ENCODE measurements at places on chromosomes 12 and 14.

DNA sequence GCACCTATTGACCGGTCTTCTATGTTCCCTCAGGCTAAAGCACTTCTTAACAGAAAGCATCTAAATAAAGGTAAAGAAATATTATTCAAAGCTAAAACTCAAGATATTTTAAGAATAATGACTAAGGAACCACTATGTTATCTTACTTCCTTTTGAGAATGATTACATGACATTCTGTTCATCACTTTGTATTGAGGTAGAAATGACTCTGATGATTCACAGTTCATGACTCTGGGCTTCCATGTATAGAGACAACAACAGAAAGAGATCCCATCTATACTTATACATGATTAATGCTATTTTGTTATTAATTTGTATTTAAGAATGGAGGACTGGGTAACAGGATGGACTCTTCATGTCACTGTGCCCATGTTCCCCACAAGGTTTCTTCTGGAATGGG lies 218.3 kb upstream of the OR4E1 start:
- DNase-seq: no peak

DNA sequence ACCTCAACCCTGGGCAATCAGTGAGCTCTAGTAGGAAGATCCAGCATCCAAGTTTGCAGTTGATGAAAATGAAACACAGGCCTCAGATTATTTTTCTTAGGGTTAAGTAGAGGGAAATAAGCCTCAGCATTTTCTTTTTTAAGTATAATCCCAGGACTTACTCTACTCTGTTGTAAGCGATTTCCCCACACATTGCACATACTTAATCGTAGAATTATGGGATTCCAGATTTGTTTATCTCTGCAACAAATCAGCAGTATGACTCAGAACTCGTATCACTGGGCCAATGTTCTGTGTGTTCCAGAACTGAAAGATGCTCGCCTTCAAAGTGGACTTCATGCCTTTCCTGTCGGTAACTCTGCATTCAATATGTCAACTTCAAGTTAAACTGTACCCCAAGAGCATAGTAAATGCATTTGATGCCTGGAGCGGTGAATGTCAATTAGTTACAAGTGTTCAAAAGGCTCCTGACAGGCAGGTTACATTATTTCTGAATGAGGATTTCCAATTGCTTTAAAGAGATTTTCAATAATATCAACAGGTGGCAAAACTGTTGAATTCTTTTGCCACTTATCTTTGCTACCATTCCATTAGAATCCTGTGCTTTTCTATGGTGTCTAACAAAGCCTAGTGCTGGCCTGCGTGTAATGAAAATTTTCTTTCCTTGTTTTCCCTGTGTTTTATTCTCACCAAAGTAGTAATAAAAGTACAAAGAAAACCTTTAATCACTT lies 323.8 kb upstream of the SYT1 start:
- DNase-seq: no peak

DNA sequence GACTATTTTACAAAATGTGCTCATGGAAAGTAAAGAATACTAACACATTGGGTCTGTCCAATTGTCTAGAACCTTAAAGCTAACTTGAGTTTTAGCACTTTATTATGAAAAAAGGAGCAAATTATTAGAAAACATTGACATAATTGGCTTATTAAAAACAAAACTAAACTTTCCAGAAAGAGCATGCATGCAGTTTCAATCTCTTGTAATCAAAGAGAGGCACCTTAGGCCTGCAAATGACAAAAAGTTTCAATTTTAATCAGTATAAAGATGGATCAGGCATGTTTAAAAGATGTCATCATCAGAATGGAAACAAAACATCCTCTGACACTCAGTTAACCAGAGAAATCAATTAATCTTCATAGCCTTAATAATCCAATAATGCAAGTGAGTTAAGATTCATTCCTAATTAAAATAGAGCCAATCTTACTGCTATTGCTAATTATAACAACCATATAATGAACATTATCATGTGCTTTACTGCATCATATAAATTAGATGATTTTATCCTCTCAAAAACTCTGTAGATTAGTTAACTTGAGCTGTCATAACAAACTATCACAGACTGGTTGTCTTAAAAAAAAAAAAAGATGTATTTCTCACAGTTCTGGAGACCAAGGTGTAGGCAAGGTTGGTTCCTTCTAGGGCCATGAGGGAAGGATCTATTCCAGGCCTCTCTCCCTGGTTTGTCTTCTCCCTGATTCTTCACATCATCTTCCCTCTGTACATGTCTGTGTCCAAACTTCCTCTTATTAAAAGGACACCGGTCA lies 131.4 kb downstream of the RPAP3 start:
- no peak for DNase-seq

GRCh38 chr12:8572507-8572906 lies 31.8 kb upstream of the CLEC4E start:
- no peak for DNase-seq

GRCh38 chr12:119354172-119354571 lies 19.6 kb downstream of the CCDC60 start:
- no peak for DNase-seq

GRCh38 chr12:108568338-108569154 lies 6.2 kb downstream of the ISCU start:
- no peak for DNase-seq

DNA sequence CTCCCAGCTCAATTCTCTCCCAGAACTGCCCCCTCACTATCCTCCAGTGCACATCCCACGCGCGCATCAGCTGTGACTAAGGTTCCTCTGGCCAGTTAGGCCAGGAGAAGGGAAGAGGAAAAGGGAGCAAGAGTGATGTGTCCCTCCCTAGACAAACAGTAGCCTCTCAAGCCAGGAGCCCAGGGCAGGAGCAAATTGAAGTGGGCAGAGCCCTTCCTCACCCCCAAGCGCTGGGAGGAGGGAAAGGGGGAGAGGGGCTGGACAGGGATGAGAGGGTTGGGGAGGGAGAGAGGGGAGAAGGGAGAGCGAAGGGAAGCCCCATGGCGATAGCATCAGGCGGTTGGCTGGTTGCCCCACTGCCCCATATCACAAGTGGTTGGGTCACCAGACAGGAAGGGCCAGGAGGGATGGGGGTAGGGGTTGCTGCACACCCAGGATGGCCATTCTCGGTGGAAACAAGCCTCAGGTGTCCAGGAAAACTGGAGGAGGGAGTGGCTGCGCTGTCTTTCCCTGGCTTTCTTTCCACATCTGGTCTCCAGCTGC lies 1.1 kb downstream of the CD63 start:
- DNase-seq: no peak

- DNase-seq: no peak
These were observed 72.8 kb downstream of the PAPOLA start for GRCh38 chr14:96574633-96575632.

GRCh38 chr12:52082669-52082987 lies 3.1 kb downstream of the SMIM41 start:
- no peak for DNase-seq

GRCh38 chr12:120960657-120961056 lies 17.7 kb upstream of the HNF1A start:
- DNase-seq: no peak

- DNase-seq: no peak
These were observed 67.7 kb downstream of the DIO3 start for GRCh38 chr14:101628975-101629374.

DNA sequence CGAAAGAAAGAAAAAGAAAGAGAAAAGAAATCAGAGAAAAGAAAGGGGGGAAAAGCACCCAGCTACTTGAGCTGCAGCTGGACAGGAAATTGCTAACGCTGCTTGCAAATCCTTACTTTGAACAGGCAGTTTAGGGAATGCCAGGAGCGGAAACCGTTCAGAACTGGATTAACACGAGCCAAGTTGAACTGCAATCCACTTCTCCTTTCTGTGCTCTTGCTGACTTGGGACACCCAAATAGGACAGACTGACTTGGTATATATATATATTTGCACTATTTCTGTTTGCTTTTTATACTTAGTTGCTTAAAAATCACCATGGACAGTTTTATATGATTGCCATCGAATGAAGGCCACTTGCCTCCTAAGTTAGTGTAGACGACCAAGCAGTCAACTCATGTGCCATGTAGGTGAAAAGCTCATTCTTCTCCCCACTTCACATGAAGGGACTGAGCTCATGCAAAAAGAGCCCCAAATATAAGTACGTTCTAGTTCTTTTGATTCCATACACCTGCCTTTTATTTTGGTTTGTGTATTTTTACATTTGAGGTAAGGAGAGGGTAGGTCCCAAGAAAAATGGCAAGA lies 5.5 kb downstream of the DUSP6 start:
- DNase-seq: no peak

- DNase-seq: no peak
These were observed 72.6 kb downstream of the PPM1H start for GRCh38 chr12:62862259-62862881.

DNA sequence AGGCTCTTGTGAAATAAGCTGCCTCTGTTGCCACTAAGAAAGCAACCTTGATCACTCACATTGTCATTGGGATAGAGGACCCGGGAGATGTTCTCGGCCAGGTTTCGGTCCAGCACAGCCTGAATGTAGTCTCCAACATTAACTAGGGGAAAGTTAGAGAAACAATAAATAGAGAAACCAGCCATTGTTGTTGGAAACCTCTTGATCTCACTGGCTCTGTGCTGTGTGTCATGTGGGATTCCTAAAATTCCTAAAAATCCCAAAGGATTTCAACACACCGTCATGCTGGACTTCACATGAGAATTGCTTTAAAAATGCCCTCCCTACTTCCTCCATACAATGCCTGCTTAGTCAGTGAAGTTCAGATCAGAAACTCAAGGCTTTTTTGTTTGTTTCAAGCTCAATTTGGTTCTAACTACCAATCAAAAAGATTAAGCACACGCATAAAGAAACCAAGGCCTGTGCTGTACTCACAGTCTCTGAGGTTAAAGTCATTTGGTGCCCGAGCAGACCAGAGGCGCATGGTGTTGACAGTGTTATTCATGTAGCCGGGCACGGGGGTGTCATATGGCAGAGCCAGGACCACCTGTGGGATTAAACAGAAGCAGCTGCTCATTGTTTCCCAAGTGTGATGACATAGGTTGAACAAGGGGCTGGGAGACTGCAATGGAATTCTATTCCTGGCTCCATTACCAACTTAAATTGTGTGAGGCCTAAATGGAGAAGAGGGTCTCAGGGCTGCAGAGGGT lies 23.6 kb downstream of the PYGL start:
- DNase-seq: no peak

DNA sequence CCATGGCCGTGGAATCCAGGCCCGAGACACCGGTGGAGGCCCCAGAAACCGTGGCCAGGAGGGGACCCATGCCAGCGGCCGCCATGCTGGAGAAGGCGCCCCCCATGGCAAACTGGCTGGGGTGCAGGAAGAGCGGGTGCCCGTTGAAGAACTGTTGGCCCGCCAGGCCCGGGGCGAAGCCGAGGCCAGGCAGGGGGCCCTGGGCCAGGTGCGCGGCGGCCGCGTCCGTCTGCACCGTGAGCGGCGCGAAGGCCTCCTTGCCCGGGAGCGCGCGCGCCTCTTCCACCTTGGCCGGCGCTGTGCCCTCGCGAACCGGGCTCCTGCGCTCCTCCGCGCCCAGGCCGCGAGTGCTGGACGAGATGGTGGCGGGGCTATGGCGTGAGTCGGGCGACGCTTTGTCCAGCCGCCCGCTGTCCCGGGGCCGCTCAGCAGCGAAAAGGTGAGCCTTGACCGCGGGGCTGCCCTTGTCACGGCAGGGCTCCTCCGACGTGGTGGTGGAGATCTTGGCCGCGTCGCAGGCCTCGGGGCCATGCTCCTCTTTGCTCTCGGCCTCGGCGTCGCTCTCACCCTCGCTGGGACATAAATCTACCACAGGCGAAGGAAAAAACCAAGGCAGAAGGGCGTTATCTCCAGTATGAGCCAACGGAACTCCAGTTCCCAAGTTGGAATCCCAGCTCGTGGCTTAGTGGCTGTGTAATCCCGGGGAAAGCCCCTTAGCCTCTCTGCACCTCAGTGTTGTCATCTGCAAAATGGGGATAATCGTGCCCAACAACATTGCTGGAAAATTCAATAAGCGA lies 9.5 kb downstream of the TBX3 start:
- DNase-seq: no peak

DNA sequence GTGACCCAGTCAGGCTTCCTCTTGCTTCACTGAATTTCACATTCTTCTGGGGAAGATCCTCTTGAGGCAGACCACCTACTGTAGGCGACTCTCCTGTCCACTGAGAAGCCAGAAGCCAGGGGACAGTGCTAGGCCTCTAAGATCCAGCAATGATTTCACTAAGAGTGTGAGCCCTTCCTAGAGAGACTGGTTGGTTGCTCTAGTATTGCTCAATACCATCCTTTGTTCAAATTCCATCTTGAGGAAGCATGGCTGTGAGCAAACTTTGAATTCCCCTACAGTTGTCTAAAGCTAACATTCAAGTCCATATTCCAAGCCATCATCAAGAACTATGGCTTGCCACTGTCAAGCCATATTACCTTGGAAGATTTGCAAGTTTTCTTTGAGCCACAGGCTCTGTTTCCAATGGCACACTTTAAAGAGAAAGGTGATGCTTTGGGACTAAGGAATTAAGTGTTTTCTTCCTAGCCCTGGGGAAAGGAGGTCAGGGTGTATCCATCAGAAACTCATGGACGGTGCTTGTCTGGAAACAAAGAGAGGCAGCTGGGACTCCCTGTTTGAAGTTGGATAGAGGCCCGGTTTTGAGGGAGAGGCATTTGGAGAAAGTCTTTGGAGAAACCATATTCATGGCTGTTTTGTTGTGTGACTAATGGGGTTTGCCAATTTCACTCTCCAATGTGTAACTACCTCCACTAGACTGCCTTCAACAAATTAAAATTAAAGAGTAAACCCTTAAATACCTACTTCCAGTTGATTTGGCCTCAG lies 1217.9 kb downstream of the VRK1 start:
- no peak for DNase-seq

DNA sequence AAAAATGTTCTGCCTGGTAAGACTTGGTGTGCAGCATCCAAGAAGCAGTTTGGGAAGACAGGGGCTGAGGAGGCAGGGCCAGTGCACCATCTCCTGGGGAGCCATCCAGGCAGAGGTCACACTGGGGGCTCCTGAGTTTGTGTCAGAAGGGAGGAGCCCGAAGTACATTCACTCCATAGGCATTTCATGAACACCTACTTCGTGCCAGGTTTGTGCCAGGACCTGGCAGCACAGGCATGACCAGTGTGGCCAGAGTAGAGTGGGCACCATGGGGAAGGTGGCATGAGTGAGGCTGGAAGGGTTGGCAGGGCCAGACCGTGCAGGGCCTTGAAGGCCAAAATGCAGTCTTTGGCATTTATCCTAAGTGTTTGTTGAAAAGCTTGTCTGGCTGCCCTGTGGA lies 86.5 kb upstream of the RIN3 start:
- no peak for DNase-seq

- no peak for DNase-seq
These were observed 112.3 kb upstream of the BCL2L14 start for GRCh38 chr12:11958221-11959091.
